ENCODE measurements at places on chromosomes 7 and 10.

GRCh38 chr7:135706858-135707569 lies 21.0 kb downstream of the SLC13A4 start:
- no peak for DNase-seq

DNA sequence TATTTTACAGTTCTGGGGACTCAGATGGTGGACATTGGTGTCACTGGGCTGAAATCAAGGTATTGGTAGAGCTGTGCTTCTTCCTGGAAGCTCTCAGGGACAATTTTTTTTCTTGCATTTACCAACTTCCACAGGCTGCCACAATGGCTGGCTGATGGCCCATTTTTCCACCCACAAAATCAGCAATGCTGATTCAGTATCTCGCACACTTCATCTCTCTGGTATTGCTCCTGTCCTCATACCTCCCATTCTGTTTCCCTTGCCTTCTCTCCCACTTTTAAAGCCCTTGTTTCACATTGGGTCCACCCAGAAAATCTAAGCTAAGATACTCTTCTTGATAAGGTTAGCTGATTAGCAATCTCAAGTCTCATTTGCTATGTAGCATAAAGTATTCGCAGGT lies 530.9 kb upstream of the POM121L12 start:
- no peak for DNase-seq

DNA sequence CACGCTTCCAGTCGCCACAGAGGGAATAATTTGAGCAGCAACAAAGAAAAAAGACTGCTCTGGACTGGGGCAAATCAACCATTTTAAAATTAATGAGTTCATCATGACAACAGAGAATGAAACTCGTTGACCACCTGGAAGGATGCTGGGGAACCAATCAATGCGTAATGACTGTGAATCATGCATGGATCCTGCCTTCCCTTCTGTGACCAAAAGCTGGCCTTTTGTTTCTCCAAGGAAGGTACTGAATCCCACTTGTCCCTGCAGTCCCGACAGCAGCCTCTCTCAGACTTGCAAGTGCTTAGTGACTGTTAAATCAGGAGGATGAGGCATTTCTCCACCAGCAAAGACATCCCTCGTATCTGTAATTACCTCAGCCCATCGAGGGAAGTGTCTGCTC lies 68.0 kb upstream of the TNS3 start:
- no peak for DNase-seq

DNA sequence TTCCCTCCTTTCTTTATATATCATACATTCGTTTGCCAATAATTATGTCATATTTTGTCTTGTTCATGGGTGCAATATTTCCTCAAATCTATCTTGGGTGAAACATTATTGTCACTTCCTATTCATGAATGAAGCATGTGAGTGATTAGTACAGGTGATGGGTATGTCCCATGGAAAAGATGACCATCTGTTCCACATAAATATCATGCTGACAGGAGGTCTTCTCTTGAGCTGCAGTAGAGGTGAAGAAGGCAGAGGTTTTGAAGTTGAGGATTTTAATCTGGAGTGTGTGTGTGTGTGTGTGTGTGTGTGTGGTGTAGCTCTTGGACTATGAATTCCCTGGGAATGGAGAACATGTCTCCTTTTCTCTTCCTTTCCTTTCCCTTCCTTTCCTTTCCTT lies 350.5 kb upstream of the CHRM2 start:
- no peak for DNase-seq

GRCh38 chr10:12782537-12782936 lies 219.0 kb downstream of the CCDC3 start:
- DNase-seq, result no peak

DNA sequence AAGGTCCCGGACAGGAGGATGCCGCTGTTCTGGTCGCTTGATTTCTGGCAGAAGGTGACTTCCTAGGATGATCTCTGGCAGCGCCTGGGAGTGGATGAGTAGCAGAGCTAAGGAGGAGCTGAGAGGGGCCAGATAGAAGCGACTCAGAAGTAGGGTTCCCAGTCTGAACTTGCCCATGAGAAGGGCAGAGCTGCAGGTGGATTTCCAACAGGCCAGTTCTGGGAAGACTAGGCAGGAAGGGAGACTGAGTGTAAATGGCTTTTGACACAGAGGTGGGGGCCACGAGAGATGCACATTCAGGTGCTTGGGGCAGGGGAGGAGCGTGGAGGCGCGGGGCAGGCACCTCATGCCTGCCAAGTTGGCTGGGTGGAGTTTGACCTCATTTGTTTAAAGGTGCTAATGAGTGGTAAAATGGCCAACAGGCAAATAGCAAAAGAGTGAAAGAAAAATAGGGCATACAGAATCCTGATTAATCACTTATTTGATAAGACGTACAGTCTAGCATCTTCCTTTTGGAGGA lies 58.8 kb downstream of the SHH start:
- no peak for DNase-seq

DNA sequence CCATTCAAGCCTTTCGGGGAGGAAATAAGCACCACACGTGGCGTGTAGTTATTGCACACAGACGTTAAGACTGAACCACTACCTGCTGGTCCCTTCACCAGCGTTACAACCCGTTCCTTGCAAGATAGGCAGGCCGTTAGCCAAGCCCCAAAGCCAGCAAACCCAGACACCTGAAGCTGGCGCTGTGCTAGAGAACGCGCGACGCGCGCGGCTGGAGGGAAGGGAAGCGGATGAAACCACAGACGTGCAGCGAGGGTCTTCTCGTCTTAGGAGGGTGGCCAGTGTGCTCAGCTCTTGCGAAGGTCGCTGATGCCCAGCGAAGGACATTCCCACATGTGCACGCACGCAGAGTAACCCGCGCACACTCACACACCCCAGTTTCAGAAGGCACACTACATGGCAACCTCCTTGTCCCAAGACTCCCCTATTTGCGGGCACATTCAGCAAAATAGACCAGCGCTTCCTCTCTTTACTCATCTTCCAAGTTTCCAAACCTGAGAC lies 980 bp downstream of the TMEM26 start:
- no peak for DNase-seq

DNA sequence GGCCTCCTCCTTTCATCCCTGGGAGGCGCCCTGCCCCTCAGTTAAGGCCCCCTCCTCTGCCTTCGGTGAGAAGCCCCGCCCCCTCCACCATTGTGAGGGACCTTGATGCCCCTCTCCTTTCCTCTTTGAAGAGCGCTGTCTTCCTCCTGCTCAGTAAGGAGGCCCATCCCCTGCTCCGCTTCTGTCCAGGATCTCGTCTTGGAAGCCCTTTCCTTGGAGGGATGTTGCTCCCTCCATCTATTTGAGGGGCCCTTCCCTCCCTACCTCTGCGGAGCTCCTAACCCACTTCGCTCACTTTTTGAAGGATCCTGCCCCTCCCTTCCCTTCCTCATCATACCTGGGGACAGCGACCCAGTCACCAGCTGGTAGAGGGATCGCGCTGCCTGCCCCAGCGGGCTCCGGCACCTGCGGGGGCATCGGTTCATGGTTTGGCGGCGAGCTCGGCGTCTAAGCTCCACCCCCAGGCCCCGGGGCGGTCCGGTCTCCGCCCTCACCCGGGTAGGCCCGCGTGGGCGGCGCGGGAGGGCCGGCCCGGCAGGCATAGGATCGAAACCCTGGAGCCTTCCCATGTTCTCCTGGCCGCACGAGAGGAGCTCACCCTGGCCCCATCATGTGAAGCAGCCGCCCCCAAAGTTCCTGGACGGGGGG lies 4.1 kb downstream of the KCNIP2 start:
- no peak for DNase-seq

DNA sequence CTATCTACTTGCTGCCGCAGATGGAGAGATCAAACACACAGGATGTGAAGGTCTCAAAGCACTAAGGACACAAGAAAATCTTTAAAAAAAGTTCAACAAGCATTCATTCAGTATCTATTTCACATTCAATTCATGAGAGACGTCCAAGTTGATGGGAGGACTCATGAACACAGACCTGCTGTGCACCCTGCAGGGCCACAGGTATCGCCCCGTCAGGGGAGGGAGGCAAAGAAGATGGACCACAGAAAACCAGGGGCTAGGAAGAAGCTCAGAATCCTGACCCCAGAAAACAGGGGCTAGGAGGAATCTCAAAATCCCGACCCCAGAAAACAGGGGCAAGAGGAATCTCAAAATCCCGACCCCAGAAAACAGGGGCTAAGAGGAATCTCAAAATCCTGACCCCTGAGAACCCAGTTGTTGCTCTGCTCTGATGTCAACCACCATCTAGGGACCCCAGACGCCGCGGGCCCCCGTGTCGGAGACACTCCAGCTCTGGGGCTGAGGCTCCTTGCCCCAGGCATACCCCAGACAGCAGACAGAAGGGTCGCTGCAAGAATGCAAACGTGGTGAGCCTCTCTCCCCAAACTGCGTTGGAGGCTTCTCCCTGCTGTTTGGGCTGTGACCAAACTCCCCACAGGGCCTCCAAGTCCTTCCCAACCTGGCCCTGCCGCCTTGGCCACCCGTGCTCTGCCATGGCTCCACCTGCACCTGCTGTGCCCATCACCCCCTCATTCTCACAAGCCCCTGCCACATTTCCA lies 197.6 kb downstream of the DIP2C start:
- no peak for DNase-seq

DNA sequence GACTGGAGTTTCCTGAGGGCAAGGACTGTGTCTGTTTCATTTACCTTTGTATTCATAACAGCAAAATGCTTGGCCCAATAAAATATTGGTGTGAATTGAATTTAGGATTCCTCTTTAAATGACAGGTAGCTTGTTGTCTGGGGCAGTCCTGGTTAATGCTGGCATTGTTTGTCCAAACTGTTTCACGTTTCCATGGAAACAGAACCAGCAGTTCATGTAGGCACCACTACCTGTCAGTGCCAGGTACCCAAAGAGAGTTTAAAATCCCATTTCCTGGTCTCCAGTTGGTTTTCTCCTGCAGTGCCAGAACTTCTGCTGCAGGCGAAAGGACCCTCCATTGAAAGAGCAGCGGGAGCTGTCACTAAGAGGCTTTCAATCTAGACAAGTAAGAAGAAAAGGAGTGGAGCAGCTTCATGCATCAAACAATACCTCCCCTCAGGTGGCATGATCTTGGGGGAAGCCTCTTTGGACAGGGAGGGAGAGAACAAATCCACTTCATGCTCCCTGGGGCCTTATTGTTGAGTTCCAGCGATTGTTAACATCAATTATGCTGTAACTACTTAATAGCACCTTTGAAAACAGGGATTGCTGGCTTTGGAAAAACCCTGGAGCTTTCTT lies 109.6 kb downstream of the KIF20B start:
- DNase-seq, result no peak

DNA sequence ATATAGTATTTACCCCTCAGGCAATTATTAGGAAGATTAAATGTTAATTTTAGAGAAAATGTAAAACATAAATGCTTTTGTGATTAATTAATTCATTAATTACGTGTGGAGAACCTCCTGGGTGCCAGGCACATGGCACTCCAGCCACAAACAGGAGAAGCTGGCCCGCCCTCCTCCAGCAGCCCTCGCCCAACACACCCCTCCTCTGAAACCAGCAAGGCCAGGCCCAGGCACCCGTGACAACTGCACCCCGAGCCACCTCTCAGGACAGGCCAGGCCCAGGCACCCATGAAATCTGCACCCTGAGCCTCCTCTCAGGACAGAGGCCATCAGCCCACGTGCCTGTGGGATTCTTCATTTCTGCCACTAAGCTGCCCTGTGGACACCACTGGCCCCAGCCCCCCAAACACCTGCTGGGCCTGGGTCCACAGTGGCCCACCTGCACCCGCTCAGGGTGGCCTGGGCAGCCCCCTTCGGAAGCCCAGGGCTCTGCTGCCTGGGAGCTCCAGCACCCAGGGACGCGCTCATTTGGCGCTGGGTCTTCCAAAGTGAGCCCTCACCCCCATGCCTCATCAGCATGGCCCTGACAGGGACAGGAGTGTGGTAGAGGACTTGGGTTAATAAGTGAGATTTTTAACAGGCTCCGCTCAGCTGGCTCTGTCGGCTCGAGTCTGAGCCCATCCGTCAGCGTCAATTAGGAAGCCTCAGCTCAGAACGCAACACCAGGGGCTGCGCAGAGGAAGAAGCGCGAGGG lies 482.1 kb downstream of the DNAJB6 start:
- DNase-seq, result no peak

- no peak for DNase-seq
These were observed 171.1 kb downstream of the ADRA2A start for GRCh38 chr10:111247781-111248389.

- no peak for DNase-seq
These were observed 14.3 kb upstream of the ZNF467 start for GRCh38 chr7:149787428-149788299.

DNA sequence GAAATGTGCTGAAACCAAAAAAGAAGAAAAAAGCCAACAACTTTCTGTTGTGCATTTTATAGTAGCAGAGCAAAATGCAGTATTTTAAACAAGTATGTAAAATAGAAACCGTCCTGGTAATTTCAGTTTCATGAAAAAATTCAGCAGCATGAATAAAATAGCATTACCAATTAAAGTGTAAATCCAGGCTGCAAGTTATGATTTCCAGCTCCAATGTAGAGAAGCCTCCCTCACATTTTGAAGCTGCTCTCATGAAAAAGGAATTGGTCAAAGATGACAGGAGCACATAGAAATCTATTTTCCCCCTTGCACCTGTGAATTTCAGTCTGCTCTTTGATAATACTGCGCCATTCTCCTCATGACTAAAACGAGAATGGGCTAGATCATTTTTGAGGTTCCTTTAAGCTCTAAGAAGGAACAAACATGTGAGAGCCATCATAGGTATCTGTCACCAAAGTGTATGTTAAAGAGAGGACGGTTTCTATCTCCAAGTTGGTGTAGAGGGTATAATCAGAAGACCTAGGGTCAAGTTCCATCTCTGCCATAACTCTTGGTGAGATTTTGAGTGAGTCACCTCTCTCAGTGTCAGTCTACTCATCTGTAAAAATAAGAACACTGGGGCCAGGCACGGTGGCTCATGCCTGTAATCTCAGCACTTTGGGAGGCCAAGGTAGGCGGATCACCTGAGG lies 107.5 kb downstream of the MTPAP start:
- DNase-seq, result no peak

DNA sequence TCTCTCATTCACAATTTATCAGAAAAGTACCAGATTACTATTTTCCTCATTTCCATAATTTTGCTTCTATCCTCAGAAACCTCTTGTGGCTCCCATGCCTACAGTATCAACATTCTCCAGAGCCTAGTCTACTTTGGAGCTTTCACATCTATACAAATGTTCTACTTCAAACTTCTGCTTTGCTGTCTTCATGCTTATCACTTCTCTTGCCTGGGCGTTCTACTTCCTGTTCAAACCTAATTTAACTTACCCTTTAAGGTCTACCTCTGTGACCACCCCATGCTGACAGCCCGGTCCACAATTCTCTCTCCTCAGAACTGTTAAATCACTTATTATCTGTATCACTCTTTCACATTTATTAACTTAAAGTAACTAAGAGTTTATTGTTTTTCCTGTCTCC lies 6.1 kb upstream of the PTPN12 start:
- DNase-seq, result no peak

GRCh38 chr10:48285710-48286109 lies 11.2 kb upstream of the FRMPD2 start:
- no peak for DNase-seq

DNA sequence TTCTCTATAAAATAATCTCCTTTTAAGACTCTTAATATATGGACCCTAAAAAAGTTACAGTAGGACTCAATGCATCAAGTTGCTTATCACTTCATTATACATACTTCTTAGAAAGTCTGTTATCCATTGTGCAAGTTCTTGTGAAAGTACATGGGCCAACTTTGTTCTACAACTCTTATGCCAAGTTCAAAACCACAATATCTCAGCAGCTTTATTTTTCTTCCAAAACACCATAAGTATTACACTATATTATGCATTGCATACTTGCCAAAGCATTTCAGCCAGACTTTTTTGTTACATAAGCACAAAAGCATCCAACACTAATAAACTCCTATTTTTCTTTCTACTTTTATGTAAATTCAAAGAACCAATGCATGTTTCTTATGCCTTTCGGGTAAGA lies 94.4 kb downstream of the AHR start:
- DNase-seq, result no peak

Data from SK-N-MC (cell line).